Activated CD8-positive, alpha-beta T cell treated with anti-CD3 and anti-CD28 coated beads, Interleukin-2, amount 10 ng/mL, durations not matched to agents 7 days and 5 days (primary cell): ENCODE measurements at places on chromosomes 4 and X. TPM values are rescaled to one million over a fixed set of nuclear protein-coding genes. Genes with fewer than 3 reads are reported as not detected.
A peak's percentile ranks its signal among the peaks of the same experiment; 100 is the strongest.

- H3K4me1 ChIP-seq = no peaks in the 10 kb centered on the region
- H3K27me3 ChIP-seq = no peaks in the 10 kb centered on the region
- DNase-seq = no peak
Measured at GRCh38 chr4:186029571-186030398, 39.2 kb upstream of the TLR3 start.

- no peak for DNase-seq
- H3K4me3 ChIP-seq = no peak overlapping the region
- H3K36me3 ChIP-seq = no peaks in the 10 kb centered on the region
- peaks cover 4% of the 10 kb centered on the region for H3K4me1 ChIP-seq
- no peak overlapping the region for H3K27ac ChIP-seq
Measured at GRCh38 chr4:4659871-4660651, 118.2 kb upstream of the STX18 start.

- peak overlapping the region; percentile 95 for H3K4me3 ChIP-seq
- H3K27ac ChIP-seq = peak overlapping the region; percentile 97
- no peaks in the 10 kb centered on the region for H3K27me3 ChIP-seq
- no peak for DNase-seq
- H3K4me1 ChIP-seq = peaks cover 34% of the 10 kb centered on the region
- H3K36me3 ChIP-seq = peaks cover 44% of the 10 kb centered on the region
Measured at GRCh38 chrX:12972243-12972642, 2.7 kb upstream of the TMSB4X start.

- no peak for DNase-seq
- H3K36me3 ChIP-seq = no peaks in the 10 kb centered on the region
- H3K4me1 ChIP-seq = no peaks in the 10 kb centered on the region
- no peak overlapping the region for H3K27ac ChIP-seq
Measured at GRCh38 chrX:67104982-67105757, 438.7 kb upstream of the AR start.

DNA sequence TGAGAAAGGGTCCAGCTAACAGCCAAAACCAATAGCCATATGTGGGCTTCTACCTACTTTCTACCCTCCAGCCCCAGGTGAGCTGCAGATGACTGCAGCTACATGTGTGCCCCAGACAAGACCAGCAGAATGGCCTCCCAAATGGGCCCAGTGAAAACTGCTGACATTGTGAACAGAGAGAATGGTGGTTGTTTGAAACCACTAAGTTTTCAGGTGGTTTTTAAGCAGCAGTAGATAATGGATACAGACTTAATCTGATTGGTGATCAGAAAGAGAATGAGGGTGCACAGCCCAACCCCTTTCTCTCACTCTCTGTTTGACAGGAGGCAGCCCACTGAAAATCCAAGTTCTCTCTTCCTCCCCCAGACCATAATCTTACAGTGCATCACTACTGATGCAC, 42.5 kb upstream of the BBS12 start:
- H3K27ac ChIP-seq = no peak overlapping the region
- peaks cover 37% of the 10 kb centered on the region for H3K4me1 ChIP-seq
- peak; percentile 36 for DNase-seq
- H3K36me3 ChIP-seq = no peaks in the 10 kb centered on the region

DNA sequence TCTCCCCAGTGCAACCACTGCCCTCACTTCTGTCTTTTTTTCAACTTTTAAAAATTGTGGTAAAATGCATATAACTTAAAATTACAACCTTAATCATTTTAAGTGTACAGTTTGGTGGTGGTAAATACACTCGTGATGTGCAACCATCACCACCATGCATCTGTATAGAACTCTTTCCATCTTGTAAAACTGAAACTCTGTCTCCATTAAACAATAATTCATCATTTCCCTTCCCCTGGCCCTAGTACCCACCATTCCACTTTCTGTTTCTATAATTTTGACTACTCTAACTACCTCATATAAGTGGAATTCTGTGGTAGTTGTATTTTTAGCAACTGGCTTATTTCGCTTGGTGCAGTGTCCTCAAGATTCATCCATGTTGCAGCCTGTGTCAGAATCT, 6.8 kb upstream of the CTBP1 start:
- H3K36me3 ChIP-seq = peaks cover 62% of the 10 kb centered on the region
- no peaks in the 10 kb centered on the region for H3K27me3 ChIP-seq
- H3K4me3 ChIP-seq = no peak overlapping the region
- H3K4me1 ChIP-seq = peaks cover 65% of the 10 kb centered on the region
- DNase-seq = no peak

DNA sequence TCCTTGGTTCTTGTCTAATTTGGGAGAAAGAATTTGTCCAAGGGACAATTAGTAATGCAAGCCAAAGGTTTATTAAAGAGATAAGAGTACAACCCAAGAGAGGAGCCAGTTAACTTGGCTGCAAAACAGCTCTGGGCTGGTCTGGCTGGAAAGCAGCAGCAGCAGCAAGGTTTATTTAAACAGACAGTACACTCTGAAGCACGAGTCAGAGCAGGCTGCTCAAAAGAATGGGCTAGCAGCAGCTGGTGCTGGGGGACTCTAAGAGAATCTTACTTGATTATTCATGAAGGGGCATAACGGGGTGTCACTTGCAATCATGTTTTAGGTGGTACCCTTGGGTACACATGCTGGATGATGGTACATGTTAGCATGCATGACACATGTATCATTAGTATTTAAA, 17.1 kb upstream of the CT47C1 start:
- H3K4me3 ChIP-seq = no peak overlapping the region
- H3K36me3 ChIP-seq = no peaks in the 10 kb centered on the region
- DNase-seq = no peak
- no peak overlapping the region for H3K27ac ChIP-seq

DNA sequence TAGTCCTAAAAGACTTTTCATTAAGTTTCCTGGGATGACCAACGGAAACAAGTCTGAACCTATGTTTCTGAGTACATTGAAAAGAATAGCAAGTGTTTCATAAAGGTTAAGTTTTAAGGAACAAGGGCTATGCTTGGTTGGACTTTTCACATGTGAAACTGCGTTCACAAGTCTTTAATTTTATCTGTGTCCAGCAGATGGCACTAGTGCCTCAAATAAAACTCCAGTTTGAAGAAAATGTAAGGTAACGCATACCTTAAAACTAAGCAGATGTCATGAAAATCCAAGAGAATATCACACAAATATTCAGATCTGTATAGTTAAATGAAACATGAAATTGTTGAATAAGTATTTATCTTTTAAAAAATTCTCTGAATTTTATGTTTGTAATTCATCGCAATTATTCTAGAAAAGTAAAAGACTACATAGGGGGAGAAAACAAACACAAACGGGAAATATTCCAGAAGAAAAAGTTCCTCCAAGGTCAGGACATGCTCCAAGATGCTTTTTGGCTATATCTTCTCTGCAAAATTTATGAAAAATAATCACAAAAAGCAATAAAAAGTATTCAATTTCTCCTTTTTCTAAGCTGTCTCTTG, 89.6 kb upstream of the MAD2L1 start:
- no peak overlapping the region for H3K4me3 ChIP-seq
- DNase-seq = peak; percentile 61
- no peak overlapping the region for H3K27ac ChIP-seq
- no peaks in the 10 kb centered on the region for H3K36me3 ChIP-seq
- peaks cover 6% of the 10 kb centered on the region for H3K27me3 ChIP-seq

ETDB gene
- not detected for total RNA-seq

CENPVL1 gene
- not detected for total RNA-seq

CCDC110 gene
- not detected for total RNA-seq

PAGE2B gene
- total RNA-seq = 0.97 TPM

AMMECR1 gene
- 7.3 TPM for total RNA-seq

MRFAP1L1 gene
- 65.5 TPM for total RNA-seq

FABP2 gene
- total RNA-seq = not detected
